ENCODE measurements at places on chromosomes 5 and 9.

DNA sequence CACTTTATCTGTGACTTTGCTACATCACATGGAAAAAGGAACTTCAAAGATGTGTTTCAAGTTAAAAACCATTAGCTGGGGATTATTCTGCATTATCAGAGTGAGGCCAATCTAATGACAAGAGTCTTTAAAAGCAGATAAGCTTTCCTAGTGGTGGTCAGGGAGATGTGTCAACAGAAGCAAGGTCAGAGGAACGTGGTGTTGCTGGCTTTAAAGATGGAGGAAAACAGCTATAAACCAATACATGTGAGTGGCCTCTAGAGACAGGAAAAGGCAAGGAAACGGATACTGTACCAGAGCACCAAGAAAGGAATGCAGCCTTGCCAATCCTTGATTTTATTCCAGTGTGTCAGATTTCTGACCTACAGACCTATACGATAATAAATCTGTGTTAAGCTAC lies 204.2 kb downstream of the TAF11L14 start:
- DNase-seq: no peak

- peak; percentile 71 for DNase-seq
These were observed 90.6 kb downstream of the ANXA2R start for GRCh38 chr5:42949348-42950115.

DNA sequence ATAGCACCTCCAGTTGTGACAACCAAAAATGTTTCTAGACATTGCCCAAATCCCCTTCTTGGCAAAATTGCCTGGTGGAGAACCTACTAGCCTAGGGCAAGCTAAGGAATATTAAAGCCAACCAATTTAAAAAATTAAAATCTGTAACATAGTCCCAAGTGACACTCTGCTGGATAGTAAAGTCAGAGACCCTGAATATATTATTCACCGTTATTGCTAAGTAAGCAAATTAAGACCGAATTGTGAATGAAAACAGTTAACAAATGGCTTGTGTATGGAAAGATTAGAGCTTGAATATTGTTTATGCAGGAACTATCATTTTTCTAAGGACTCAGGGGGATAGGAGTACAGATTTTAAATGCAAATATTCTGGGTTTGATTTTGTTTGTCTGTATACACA lies 208.1 kb downstream of the DMAC1 start:
- DNase-seq: no peak

GRCh38 chr9:99389087-99390033 lies 167.3 kb downstream of the SEC61B start:
- no peak for DNase-seq

DNA sequence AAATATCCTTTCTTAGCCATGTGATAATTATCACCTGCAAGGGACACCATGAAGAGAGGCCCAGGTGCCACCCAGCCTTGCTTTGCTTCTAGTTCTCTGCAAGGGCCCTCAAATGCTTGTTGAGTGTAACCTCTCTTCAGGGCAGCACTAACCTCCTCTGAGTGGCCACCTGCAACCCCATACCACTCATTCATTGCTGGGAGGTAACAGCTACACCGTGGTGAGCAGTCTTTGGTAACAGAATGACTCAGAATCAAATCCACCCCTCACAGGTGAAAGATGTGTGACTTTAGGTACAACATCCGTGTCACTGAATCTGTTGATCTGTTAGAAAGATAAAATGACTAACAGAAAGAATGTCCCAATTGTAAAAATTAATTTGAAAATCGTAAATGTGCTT lies 365.1 kb upstream of the TRPC7 start:
- DNase-seq: no peak

DNA sequence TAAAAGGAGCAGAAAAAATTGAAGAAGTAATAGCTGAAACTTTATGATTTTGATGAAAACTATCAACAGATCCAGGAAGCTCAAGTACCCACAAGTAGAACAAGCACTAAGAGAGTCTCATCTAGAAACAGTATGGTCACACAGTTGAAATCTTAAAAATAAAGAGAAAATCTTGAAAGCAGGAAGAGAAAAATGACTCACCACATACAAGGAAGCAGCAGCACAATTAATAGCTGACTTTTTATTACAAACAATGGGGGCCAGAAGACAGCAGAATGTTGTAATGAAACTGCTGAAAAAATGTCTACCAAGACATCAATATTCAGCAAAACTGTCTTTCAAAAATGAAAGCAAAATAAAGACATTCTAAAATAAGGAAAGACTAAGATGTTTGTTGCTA lies 1108.3 kb upstream of the DMAC1 start:
- DNase-seq: no peak

DNA sequence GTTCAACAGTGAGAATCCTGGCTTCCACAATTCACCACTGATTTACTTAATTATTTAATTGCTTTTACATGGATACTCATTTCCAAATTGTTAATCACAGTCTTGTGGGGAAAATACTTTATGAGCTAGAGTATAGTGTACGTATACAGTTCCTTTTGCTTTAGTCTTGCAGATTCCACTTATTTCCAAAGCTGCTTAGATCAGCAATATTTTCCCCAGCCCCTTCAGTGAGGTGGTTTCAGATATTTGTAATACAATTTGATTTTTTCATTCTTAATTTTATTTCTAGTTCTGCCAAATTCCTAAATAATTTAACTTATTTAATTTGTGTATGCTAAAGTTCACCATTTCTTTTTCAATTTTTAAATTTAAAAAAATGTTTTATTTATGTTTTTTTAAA lies 40.3 kb upstream of the GABRA6 start:
- DNase-seq: no peak

- DNase-seq: peak; percentile 72
These were observed 572.6 kb upstream of the CLINT1 start for GRCh38 chr5:158431369-158432029.

- DNase-seq: no peak
These were observed 13.6 kb upstream of the ERAP1 start for GRCh38 chr5:96821260-96821916.

GRCh38 chr9:110753731-110754231 lies 85.2 kb downstream of the MUSK start:
- no peak for DNase-seq

GRCh38 chr9:129485145-129485774 lies 135.6 kb downstream of the C9orf50 start:
- no peak for DNase-seq

All from fibroblast of the conjunctiva (primary cell).